ENCODE measurements at places on chromosomes 6 and 20.

- no peak for DNase-seq
Observed at GRCh38 chr6:26124781-26125685, 37.8 kb downstream of the HFE start.

DNA sequence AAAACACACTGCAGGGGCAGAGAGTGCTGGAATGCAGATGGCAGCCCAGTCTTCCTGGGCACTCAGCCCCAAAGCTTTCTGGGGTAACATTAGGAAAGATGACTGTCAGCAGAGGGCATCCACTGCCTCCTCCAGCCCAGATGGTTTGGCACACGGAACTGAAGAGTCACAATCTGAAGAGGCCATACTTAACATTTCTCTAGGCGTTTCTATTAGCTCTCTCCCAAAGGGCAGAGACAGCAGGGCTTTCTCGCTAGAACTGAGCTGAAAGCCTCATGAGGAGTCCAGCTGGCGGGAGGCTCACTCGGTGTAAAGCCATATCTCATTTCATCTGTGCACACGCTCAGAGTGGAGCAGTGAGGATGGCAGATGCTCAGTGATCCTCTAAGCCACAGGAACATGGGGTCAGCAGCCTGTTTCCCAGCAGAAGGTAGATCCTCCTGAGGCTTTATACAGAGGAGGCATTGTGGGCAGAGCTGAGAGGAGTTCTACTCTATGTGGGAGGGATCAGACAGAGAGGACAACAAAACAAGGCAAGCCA lies 28.1 kb downstream of the ALDH8A1 start:
- DNase-seq: no peak

DNA sequence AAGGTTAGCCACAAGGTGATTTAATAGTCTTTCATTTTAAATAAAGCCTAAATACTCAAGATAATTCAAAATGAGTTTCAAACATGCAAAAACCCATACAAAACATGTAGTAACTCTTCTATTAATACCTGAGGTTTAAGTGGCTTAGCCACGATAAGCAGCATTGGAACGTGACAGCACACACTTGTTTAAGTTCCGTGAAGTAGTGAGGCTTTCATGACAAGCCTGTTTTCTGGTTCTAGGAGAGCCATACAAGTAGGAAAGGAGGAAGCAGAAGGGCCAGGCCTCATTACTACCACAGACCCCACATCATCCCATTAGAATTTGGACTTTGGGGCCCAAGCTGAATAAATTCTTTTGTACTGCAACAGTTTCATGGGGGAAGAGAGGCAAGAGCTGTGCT lies 54.3 kb upstream of the PRND start:
- no peak for DNase-seq

- no peak for DNase-seq
Observed at GRCh38 chr6:14270925-14271788, 153.6 kb downstream of the CD83 start.

GRCh38 chr20:21017528-21018085 lies 88.6 kb downstream of the LINC00237 start:
- no peak for DNase-seq

GRCh38 chr6:77133031-77133430 lies 330.3 kb downstream of the HTR1B start:
- DNase-seq: no peak

- DNase-seq: no peak
Observed at GRCh38 chr6:29789176-29789575, 38.4 kb upstream of the HLA-G start.
